ENCODE measurements at places on chromosomes 1 and 21. TPM values are rescaled to one million over a fixed set of nuclear protein-coding genes. Genes with fewer than 3 reads are reported as not detected.

DNA sequence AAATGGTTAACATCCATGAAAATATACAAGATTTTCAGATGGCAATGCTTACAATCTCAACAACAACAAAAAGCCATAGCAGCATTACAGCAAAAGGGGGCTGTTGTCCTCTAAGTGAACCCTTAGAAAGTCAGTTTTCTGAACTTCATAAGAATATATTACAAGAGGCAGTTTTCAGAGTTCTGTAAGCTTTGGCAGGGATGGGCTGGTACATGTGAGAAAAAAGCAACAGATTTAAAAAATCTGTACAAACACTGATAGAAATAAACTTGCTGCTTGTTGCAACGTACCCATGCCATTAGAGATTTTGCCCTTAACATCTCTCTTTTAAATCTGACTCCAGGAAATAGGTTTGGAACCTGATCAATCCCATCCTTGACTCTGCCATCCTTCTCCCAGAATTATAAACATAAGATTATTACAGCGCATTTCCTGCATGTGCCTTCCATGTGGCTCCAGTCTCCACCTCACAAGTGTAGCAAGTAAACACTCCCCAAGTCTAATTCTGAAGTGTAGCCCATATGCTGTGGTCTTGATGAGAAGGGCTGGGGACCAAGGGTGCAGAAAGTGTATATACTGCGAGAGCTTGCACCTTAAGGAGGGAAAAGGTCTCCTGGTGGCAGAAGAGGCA lies 101.4 kb upstream of the TSPAN2 start:
- no peaks in the 10 kb centered on the region for H3K27me3 ChIP-seq
- no peak overlapping the region for H3K4me3 ChIP-seq
- DNase-seq = no peak
- no peaks in the 10 kb centered on the region for H3K4me1 ChIP-seq

- H3K4me1 ChIP-seq = no peaks in the 10 kb centered on the region
- H3K36me3 ChIP-seq = no peaks in the 10 kb centered on the region
- no peaks in the 10 kb centered on the region for H3K27me3 ChIP-seq
- DNase-seq = no peak
- no peak overlapping the region for H3K4me3 ChIP-seq
Observed at GRCh38 chr1:190752131-190752530, 274.5 kb upstream of the BRINP3 start.

DNA sequence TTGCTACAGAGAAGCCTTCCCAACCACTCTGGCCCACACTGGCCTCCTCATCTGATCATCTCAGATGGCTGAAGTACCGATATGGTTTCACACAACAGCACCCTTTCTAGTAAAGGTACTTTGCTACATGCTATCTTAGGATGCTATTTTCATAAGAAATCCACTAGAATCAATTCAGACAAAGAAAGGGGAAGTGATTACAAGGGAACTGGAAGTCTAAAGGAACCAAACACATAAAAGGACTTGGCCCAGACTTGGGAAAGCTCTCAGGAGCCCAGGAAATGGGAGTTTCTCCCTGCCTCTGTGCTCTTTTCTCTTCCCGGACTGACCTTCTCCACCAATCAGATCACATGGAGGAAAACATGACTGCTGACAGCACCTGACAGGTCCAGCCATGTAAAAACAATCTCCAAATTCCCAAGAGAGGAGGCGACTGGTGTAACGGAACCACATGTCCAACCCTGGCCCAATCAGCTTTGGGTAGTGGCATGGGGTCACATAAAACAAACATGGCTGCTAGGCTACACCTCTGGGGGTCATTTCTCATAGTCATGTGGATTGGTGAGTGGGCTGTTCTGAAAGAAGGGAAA lies 12.7 kb upstream of the FOXE3 start:
- no peaks in the 10 kb centered on the region for H3K27me3 ChIP-seq
- DNase-seq = no peak
- no peak overlapping the region for H3K27ac ChIP-seq

GRCh38 chr1:11365744-11366387 lies 92.9 kb downstream of the UBIAD1 start:
- no peak overlapping the region for H3K4me3 ChIP-seq
- no peak for DNase-seq
- H3K36me3 ChIP-seq = no peaks in the 10 kb centered on the region
- no peaks in the 10 kb centered on the region for H3K27me3 ChIP-seq
- H3K27ac ChIP-seq = no peak overlapping the region

- H3K27me3 ChIP-seq = no peaks in the 10 kb centered on the region
- peak overlapping the region; percentile 71 for H3K27ac ChIP-seq
- no peak for DNase-seq
- no peak overlapping the region for H3K4me3 ChIP-seq
- H3K36me3 ChIP-seq = peaks cover 51% of the 10 kb centered on the region
- H3K4me1 ChIP-seq = no peaks in the 10 kb centered on the region
Observed at GRCh38 chr1:44642255-44642654, 32.0 kb downstream of the TMEM53 start.

Gene SMPDL3B
- total RNA-seq = 6.7 TPM

- peaks cover 9% of the 10 kb centered on the region for H3K4me1 ChIP-seq
- no peak overlapping the region for H3K4me3 ChIP-seq
- no peak for DNase-seq
- H3K36me3 ChIP-seq = no peaks in the 10 kb centered on the region
- H3K27ac ChIP-seq = no peak overlapping the region
Observed at GRCh38 chr1:204192046-204192445, 4.2 kb downstream of the KISS1 start.

Gene NECTIN4
- total RNA-seq = 0.75 TPM

- no peaks in the 10 kb centered on the region for H3K36me3 ChIP-seq
- H3K4me3 ChIP-seq = no peak overlapping the region
- no peak for DNase-seq
Observed at GRCh38 chr1:183002797-183003196, 20.4 kb upstream of the LAMC1 start.

Gene FAM177B
- total RNA-seq = not detected

All from right atrium auricular region (tissue), 2 donors.